Effector memory CD4-positive, alpha-beta T cell (primary cell): ENCODE measurements at places on chromosomes 12 and 14.

GRCh38 chr14:31466554-31466953 lies 9.2 kb upstream of the DTD2 start:
- DNase-seq: no peak

DNA sequence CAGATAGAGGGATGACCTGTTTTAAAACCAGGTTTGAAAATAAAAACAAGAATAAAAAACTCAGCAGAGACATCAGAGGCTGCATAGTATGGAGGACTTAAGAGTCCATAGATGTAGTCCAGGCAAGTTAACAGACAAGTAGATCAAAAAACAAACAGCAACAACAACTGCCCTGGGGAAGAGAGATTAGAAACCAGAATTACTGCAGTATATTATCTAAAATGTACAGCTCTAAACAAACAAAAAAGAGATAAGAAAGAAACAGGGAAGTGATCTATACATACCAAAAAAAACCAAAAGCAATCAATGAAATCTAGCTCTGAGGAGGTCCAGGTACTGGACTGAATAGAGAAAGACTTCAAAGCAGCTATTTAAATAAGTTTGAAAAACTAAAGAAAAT lies 48.8 kb downstream of the ACSM4 start:
- no peak for DNase-seq

DNA sequence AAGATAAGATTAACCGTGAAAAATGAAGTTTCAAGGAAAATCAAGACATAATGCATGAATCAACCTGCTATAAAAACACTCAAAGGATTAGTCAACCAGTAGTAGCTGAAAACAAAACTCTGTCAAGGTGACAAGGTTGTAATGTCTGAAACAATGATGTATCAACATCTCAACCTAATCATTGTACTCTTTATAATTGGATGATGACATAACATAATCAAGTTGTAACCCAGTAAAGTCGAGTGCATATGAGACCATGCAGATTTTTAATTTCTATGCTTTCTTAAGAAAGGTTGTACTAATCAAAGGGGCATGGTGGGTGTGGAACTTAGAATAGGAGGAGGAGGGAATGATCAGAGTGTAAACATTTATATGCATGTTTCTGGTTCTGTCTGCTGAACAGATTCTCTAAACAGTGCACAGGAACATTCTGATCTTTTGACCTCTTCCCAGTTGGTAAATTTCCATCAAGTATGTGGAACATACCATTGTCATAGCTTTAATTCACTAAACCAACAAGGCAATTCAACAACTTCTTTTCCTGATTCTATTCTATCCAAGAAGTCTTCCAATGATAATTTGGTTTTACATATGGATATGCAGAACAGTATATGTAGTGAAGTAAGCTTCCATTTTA lies 253.7 kb downstream of the TTC6 start:
- no peak for DNase-seq

GRCh38 chr12:111482462-111482861 lies 76.7 kb downstream of the SH2B3 start:
- no peak for DNase-seq

DNA sequence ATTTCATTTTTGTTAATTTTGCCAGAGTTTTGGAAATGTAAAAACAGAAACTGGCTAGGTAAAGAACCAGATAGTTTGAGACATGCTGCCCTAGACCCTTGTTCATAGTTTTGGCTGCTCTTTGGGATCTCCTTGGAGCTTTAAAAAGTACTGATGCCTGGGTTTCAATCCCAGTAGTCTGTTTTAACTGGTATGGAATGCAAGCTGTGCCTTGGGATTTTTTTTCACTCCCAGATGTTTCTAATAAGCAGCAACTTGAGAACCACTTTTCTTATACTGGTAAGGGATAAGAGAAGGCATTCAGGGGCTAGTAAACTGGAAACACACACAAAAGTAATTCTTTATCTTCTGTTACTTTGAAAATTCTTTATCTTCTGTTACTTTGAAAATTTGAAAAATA lies 18.8 kb downstream of the SLC35F4 start:
- DNase-seq: no peak

DNA sequence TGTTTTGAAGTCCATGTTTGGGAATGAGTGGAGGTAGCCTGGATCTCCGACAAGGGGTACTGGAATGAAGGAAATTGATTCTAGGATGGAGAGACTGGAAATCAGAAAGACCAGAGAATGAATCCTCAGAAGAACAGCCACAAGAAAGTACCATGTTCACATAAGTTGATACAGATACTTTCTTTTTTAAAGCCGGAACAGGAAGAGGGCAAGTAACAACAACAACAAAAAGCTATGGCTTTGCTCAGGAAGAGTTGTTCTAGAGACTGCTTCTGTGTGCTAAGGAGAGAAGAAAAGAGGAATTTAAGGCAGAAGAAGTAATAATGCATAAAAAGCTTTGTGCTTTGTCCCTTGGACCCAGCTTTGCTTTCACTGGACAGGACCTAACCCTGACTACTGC lies 6.2 kb downstream of the TC2N start:
- no peak for DNase-seq

DNA sequence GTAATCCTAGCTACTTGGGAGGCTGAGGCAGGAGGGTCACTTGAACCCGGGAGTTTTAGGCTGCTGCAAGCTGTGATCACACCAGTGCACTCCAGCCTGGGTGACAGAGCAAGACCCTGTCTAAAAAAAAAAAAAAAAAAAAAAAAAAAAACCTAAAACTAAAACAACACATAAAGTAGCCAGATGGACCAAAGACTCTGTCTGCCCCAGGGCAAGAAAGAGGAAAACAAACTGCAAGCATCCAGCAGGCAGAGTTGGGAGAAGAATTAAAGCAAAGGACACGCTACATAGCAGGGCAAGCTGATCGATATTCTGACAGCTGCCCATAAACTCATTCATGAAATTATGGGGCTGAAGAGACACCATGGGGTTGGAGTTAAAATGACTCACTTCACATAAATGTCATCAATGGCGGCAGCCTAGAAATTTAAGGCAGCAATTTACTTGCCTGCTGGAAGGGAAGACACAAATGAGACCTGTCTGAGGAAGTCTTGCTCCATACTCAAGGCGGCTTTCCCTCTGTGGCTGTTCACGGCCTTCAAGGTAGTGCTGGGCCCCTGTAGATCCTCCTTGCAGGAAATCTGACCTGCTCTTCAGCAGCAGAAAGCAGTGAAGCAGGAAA lies 259.1 kb upstream of the FKBP4 start:
- DNase-seq: no peak

GRCh38 chr14:49497725-49498348 lies 88.3 kb downstream of the RPS29 start:
- no peak for DNase-seq

- DNase-seq: no peak
Measured at GRCh38 chr14:54344445-54344844, 52.4 kb upstream of the CDKN3 start.

GRCh38 chr14:76769636-76770292 lies 8.5 kb downstream of the VASH1 start:
- no peak for DNase-seq

- no peak for DNase-seq
Measured at GRCh38 chr12:52056801-52057637, 5.8 kb downstream of the NR4A1 start.

DNA sequence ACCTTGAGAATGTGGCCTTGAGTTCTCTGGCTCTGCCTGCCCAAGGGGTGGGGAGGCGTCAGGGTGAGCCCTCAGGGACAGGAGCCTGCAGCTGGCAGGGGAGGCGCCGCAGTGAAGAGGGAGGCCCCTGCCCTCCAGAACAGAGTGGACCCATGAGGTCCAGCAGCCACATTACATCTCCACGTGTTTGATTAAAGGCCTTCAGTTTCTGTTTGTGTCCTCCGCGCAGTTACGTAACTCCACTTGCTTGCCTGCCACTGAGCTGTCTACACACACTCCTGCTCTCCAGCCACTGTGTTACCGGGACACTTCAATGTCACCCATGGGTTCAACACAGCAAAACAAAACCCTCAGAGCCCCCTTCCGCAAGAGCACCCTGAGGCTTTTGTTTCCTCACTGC lies 70.4 kb downstream of the CHGA start:
- no peak for DNase-seq

DNA sequence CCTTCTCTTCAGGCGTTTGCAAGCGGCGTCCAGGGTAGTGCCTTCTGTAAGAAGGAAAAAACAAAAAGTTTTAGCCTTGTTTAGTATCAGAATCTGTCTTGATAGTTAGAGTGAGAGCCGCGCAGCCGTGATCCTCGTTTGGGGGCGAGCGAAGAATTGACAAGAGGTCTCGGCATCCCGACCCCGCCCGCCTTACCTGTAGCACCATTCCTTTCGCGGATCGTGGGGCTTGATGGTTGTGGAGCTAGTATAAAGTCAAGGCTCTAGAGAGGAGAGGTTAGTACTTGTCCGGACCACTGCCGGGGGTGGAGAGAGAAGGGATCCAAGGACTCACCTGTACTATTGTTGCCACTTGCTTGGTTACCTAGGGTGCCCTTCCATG lies 494 bp downstream of the TMTC3 start:
- peak; percentile 2 for DNase-seq

GRCh38 chr12:105109465-105110212 lies 2.1 kb downstream of the WASHC4 start:
- DNase-seq: no peak

GRCh38 chr14:75432411-75432810 lies 4.6 kb downstream of the JDP2 start:
- DNase-seq: no peak

DNA sequence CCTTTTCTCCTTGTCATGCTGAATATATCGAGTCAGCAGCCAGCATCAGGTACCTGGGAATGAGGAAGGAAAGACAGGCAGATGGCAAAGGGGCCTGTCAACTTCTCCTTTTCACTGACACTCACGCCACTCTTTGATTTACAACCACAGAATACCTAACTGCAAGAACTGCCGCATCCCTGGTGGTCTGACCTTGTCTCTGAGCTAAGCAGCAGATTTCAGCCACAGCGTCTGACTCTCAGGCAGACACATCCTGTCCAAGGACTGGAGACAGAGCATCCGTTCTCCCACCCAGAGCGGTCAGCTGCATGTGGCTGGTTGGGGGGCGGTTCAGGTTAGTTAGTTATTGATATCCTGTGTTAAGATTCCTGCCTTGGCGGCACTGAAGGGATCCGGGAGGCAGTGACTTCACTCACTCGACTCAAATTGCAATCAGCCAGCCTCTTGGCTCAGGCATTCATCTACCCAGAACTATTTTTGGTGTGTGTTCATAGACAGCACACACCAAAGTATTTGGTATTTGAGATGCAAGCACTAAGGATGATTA lies 11.2 kb upstream of the MAP1LC3B2 start:
- no peak for DNase-seq

- DNase-seq: no peak
Measured at GRCh38 chr14:79378020-79378419, 833.3 kb downstream of the DIO2 start.

DNA sequence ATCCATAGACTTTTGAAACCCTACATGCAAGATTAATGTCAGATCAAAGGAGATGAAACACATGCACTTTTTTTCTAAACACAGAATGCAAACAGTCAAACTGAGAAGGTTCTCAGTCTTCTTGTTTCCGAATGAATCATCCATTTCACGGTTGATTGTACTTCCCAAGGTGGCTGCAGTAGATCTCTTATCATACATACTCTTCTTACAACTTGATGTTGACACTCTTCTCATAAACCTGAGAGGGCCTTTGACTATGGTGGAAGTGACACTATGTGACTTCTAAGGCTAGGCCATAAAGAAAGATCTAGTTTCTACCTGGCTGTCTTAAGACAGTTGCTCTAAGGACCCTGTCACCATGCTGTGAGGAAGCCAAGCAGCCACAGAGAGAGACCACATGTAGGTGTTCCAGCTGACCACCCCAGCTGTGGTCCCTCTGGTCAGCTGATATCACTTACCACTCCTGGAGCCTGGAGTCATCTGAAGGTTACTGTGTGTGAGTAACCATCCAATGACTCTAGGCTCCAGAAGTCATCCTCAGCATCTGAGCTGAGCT lies 67.2 kb upstream of the HMGA2 start:
- DNase-seq: no peak

- no peak for DNase-seq
Measured at GRCh38 chr12:127205781-127206555, 1061.0 kb upstream of the TMEM132C start.

GRCh38 chr12:12755923-12756322 lies 29.5 kb upstream of the APOLD1 start:
- DNase-seq: no peak

- no peak for DNase-seq
Measured at GRCh38 chr14:104473244-104473565, 106.4 kb upstream of the C14orf180 start.

GRCh38 chr14:71165121-71166031 lies 258.1 kb downstream of the PCNX1 start:
- DNase-seq: no peak

DNA sequence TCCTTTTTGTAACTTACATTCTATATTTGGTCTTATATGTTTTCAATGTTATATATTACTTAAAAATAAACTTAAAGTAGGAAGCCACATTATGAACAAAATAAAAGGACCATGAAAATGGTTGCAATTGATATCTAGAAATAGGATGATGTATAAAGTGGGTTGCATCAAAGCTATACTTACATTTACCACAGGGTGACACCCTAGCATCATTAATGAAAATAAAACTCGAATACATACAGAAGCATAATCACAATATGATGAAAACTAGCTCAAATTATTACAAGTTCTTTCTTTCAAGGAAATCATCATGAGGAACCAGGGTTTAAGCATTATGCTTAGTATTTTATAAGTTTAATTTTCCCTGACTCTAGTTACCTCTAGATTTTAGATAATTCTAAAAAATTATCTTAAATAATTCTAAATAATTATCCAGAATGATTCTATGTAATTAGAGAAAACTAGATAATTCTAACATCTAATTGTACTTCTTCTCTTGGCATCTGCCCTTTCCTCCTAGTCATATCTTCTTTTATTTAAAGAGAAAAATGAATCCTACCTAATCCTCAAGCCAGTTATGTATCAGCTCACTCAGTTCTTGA lies 31.2 kb downstream of the TAS2R7 start:
- DNase-seq: no peak

DNA sequence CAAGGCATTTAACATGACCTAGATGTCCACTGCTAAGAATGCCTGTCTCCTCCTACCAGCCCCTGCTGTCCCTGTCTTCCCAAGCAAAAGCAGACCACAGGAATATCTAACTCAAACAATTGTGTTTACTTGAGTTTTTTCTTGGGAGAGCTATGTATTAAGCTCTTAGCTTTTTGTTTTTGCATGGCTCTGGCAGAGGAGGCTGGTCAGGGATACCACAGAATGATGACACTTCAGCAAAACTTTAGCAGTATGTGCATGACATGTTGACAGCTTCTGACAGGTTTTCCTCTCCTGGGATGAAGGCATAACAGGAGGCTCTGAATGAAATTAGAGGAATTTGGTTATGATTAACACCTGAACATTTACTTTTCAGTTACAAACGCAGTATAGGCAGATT lies 6.9 kb downstream of the TMBIM6 start:
- DNase-seq: no peak

GRCh38 chr14:90605430-90605829 lies 208.6 kb downstream of the CALM1 start:
- DNase-seq: no peak

GRCh38 chr14:79281244-79282152 lies 929.8 kb downstream of the DIO2 start:
- DNase-seq: no peak

DNA sequence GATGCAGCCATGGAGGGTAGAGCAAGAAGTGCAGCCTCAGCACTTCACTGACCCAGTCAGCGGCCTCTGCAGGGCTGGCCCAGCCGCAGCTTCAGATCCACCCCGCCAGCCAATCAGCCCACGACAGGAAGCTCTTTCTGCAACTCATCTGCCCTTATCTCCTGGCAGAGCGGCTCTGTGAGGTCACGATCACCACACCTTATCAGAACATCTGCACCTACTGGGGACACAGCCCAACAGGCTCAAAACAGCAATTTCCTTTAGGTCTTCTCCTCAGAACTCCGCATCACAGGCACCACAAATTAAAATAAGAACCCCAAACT lies 287.3 kb downstream of the BCL11B start:
- DNase-seq: peak; percentile 73

GRCh38 chr12:14454098-14454907 lies 88.8 kb downstream of the ATF7IP start:
- DNase-seq: peak; percentile 2
